AG08396 (cell line): ENCODE measurements at places on chromosomes 6 and 20.

DNA sequence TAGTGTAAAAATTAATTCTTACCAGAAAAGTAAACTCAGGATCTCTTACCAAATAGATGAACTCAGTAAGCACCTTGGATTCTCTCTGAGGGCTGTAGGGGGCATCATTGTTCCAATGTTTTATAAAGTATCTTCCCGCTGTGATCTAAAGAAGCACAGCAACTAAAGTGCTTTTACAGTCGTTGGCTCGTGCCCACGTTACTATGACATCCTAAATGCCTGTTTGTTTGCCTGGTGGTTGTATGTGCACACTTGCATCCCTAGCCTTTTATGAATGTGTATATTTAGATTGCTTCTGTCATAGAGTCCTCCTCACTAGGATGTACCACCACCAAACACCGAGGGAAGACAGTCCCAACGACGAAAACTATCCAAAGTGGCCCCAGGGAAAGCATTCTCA lies 34.5 kb downstream of the SLX4IP start:
- DNase-seq, result peak; percentile 65

DNA sequence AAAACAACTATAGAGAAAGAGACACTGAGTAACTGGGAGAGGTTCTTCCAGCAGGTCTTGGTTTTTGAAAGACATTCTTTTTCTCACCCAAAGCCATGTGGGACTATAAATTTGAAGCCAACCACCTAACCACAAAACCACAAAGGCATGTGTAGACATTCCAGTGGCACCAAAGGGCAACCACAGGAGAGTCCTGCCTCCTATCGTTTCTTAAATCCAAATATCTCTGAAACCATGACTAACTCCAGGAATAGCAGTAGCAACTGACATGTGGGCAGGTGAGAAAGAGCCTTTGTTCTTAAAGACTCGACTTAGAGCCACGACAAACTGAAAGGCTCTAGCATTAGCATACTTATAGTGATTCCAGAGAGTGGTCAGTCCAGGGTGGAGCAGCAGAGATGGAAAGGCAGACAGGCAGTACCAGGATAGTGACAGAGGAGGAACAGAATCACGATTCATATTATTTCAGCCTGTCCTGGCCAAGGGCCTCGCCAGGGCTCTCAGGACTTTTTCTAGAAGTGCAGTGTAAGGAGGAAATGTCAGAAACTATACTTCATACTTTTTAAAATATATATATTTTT lies 9.4 kb upstream of the COL9A1 start:
- peak; percentile 39 for DNase-seq

DNA sequence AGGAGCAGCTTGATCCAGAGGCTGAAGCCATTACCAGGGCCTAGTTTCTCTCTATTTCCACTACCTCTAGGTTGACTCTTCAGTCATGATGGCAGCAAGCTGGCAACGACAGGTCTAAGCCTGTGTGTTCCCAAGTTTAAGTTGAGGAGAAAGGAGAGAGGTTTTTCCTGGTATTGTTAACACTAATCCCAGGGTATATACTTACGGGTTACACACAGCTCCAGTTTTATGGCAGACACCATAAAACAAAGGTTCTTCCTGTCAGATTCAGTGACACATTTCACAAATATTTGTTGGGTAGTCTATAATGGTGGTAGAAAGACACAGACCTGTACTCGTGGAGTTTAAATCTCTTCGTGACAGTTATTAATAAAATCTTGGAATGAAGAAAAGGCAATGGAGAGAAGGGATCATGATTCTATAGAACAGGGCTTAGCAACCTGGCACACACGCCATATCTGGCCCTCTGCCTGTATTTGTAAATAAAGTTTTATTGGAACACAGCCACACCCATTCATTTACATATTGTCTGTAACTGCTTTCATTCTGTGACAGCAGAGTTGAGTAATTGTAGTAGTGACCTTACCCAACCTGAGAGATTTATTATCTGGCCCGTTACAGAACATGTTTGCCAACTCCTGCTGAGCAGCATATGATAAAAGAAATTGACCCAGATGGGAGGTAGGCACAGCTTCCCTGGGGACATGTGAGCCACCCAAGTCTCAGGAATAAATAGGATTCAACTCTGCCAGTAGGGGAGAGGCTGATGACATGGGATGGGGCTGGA lies 323.3 kb downstream of the CDH4 start:
- no peak for DNase-seq

DNA sequence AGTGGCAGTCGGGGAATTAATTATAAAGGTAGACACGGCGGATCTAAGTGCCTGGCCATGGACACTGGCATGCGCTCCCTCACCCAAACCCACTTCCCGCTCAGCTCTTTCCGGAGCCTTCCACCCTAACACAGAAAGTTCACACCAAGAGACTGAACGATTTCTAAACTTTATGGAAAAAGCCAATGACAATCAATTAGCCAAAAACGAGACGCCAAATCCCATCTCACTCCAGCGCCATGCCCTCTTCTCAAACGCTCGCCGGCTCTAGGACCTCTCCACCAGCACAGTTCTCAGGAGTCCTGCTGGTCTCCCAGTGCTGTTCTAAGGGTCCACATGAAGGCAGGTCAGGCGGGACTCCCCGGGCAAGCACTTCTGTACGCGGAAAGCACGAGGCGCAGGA lies 641 bp downstream of the SF3B5 start:
- DNase-seq, result no peak

GRCh38 chr6:125503181-125503580 lies 201.4 kb upstream of the HDDC2 start:
- no peak for DNase-seq

GRCh38 chr6:19013026-19013705 lies 626.0 kb downstream of the RNF144B start:
- DNase-seq, result no peak

DNA sequence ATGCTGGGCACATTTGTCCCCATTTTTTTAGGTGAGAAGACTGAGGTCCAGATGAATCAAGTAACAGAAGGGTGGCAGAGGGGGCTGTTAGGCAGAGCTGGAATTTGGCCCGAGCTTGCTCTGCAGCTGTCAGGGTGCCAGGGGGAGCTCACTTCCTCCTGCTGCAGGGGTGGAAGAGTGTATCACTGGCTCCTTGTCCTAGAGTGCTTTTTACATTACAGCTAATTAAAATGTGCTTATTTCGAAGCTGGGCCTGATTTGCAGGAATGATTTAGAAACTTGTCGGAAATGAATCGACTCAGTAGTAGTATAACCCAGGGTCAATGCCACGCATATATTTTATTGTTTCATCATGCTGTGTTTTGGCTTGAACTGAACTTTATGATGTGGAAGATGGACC lies 11.1 kb downstream of the TOX2 start:
- DNase-seq, result peak; percentile 63

GRCh38 chr6:75205776-75206575 lies at the start of gene COL12A1:
TSS of gene COL12A1 (minus strand) at chr6:75206053. CDS start at chr6:75202792, 3,261 bp downstream.
- DNase-seq, result peak; percentile 94

- no peak for DNase-seq
Observed at GRCh38 chr20:12175538-12175937, 257.8 kb downstream of the BTBD3 start.

- no peak for DNase-seq
Observed at GRCh38 chr6:93964926-93965325, 545.6 kb upstream of the EPHA7 start.

DNA sequence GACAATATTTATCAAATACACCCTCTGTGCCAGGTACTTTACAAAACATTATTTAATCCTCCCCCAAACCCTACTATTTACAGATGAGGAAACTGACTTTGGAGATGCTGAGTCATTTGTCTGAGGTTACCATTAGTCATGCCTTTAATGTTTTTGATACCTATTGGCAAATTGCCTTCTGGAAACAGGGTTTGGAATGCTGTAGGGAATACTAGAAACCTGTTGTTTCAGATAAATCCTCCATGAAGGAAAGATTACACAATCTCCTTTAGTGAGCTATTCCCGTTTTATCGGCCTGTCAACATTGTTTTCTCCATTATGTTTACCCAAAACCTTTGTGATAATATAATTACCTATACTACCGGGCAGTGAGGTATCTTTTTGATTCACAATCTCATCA lies 93.6 kb upstream of the ADGRF1 start:
- DNase-seq, result peak; percentile 26

GRCh38 chr6:165098165-165098564 lies 211.2 kb downstream of the C6orf118 start:
- DNase-seq, result no peak

DNA sequence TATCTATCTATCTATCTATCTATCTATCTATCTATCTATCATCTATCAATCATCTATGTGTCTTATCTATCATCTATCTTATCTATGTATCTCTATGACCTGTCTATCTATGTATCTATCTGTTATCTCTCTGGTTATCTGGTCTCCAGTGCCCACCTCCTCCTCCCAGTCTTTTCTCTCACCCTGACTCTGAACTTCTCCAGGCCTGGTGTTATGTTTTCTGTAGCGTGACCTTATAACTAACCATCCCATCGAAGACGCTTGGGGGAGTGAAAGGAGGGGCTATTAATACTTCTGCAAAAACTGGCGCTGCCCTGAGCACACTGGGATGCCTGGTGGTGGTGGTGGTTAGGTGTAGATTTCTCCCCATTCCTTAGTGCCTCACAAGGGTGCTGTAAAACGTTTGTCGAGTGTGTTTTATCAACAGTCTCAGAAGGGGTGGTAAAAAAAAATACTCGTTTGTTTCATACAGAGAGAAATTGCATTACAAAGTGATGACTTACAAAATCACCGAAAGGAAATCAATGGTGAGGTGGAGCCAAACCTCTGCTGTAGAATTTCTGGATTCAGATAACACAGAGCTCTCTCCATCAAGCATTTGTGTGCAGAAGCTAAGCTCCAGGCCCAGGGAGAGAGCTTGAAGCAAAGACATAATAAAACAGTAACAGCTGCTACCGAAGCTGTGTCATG lies 156.2 kb downstream of the BCAS1 start:
- DNase-seq, result no peak

GRCh38 chr20:31806564-31807355 lies 12.4 kb upstream of the MYLK2 start:
- DNase-seq, result no peak

GRCh38 chr6:33589731-33590530 lies 9.9 kb upstream of the BAK1 start:
- DNase-seq, result peak; percentile 89

DNA sequence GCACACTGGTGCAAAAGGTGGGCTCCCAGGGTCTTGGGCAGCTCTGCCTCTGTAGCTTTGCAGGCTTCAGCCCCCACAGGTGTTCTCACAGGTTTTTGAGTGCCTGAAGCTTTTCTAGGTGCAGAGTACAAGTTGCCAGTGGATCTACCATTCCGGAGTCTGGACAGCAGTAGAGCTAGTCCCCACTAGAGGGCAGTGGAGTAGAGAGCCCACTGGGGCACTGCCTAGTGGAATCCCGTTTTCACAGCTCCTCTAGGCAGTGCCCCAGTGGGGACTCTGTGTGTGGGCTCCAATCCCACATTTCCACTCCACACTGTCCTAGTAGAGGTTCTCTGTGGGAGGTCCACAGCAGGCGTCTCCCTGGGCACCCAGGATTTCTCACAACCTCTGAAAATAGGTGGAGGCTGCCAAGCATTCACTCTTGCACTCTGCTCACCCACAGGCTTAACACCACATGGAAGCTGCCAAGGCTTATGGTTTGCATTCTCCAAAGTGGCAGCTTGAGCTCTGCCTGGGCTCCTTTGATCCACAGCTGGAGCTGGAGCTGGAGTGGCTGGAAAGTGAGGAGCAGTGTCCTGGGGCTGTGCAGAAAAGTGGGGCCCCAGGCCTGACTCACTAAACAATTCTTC lies 86.3 kb upstream of the PROKR2 start:
- peak; percentile 12 for DNase-seq

- DNase-seq, result no peak
Observed at GRCh38 chr6:163327921-163328320, 86.6 kb upstream of the QKI start.

DNA sequence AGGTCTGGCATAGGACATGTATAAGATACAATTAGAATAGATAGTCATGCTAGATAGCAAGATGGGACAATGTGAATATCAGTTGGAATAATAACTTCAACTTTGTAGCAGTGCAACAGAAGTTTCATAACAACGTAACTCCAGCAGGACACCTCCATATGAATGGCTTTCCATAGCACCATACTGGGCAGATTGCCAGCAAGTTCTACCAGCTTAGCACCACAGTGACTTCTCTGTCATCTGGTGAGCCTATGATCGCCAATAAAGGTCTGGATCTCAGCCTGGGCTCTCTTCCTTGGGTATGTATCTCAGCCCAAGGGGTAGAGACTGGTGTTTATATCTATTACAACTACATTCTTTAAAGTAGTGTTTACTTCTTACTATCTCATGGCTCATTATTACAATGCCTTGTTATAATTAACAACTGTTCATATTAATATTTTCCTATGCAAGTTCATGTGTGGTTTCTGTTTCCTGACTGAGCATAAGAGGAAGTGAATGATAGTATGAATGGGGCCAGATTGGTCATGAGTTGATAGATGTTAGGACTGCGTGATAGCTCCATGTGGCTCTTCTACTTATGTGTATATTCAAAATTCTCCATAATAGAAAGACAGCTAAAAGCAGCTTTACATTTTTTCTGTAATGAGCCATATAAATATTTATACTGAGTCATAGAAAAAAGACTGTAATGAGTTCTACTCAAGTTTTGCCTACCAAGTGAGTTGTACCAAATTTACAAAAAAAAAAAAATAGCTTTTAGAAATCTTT lies 22.9 kb downstream of the HTR1B start:
- no peak for DNase-seq

DNA sequence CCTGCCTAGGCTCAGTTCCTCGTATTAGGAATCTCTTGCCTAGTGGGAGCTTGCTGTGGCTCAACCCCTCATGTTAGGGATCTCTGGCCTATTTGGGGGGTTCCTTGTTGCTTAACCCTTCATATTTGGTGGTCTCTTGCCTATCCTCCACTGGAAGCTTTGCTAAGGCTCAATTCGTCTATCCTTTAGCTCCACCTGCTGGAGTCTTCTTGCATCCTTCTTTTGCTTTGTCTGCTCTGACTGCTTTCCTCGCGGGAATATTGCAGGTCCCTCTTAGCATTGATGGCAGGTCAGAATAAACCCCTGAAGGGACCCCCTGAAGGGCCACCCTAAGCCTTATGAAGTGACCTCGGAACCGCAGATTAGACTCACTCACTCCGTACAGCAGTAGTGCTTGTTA lies 203.0 kb upstream of the TBX18 start:
- DNase-seq, result peak; percentile 17

GRCh38 chr20:10059006-10059405 lies 24.2 kb downstream of the ANKEF1 start:
- DNase-seq, result no peak

DNA sequence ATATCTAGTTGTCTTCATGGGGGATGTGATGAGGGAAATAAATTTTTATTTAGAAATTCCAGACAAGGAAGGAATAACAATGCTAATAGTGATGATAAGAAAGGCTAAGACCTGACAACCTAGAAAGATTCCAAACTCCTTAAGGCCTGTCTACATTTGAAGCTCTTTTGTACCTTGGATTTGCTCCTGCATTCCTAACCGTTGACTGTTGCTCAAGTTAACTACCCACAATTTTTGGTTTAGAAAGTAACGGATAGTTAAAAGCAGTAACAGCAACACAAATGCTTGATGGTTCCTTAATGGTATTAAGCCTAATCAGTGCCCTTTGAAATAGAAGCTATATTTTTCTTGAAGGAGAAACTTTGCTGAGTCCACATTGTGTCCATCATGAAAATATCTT lies 52.9 kb downstream of the TRMT11 start:
- DNase-seq, result no peak

- peak; percentile 53 for DNase-seq
Observed at GRCh38 chr6:17413313-17413750, 19.9 kb downstream of the CAP2 start.
